CD4-positive, alpha-beta T cell treated with Interleukin-2 at 100 ng/mL for 4 hours (primary cell): ENCODE measurements at places on chromosomes 7 and 10.

GRCh38 chr10:5835446-5836095 lies 22.3 kb upstream of the GDI2 start:
- no peak for DNase-seq

DNA sequence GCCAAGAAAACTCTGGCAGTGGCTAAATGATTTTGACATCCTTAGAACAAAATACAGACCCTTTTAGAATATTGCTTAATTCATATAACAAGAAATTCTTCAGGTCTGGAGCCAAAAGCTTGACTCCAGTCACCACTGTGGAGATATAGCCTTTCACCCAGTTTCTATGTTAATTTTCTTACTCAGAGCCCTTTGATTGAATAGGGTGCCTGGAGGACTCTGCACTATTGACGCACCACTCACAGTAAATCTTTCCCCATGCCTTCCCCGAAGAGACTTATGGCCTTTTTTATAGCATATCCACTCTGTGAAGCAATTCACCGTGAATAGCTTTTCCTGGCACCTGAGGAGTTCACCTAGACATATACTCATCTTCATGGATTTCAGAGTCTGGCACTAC lies 613.8 kb downstream of the ZWINT start:
- no peak for DNase-seq

DNA sequence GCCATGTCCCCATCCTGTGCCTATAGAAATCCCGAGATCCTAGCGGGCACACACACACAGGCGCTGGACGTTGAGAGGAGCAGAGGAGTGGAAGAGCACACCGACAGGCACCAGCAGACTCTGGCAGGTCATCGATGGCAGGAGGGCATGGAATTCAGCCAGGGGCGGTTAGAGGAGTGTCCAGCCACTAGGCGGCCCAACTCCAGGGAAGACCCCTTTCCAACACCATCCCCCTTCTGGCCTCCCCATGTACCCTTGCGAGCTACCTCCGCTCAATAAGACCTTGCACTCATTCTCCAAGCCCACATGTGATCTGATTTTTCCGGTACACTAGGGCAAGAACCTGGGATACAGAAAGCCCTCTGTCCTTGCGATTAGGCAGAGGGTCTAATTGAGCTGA lies 356.0 kb upstream of the DPP6 start:
- DNase-seq, result no peak

- no peak for DNase-seq
These were observed 12.0 kb upstream of the AOAH start for GRCh38 chr7:36736090-36736898.

DNA sequence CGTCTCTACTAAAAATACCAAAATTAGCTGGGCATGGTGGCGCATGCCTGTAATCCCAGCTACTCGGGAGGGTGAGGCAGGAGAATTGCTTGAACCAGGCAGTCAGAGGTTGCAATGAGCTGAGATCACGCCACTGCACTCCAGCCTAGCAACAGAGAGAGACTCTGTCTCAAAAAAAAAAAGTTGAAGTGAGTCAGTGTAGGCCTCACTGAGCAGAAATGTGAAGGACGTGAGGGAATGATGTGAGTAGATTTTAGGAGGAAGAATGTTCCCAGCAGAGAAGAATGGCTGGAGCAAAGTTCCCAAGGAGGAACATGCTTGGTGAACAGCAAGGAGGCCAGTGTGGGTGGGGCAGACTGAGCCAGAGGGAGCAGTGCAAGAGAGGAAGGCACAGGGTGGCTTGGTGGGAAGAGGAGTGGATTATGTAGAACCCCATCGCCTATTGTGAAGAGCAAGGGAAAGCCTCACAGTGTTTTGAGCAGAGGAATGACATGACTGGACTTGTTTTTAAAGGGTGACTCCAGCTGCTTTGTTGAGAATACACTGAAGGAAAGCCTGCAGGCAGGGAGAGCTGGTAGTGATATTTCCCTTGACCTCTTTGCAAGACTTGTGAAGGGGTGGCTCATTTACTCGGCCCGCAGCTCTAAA lies 708.7 kb downstream of the SUGCT start:
- DNase-seq, result no peak

DNA sequence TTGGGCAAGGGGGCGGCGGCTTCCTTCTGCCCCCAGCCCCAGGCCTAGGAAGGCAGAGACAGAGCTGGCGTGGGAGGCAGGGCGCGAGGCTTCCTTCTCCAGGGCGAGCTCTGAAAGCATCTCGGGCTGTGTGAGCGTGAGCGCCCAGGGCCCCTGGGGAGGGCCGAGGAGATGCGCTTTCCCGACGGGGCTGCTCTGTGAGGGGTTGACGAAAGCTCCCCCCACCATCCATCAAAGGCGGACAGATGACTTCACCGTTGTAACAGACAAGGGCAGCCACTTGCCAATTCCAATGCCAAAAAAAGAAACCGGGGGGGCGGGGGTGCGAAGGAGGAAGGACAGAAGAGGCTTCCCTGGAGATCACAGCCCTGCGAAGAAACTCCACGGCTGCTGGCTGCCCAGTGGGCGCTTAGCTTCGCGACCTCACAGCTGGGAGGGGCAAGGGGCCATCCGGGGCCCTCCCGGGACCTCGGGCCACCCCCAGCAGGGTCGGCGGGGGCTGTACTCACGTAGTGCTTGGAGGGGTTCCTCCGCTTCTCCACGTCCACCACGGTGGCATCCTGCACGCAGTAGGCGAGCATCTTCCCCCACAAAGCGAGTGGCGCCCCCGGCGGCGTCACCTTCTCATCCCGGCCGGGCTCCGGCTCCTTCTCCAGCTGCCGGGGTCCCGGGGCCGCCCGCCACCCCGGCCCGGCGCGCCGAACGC lies 537 bp downstream of the SH3PXD2A start:
- DNase-seq, result no peak

- DNase-seq, result no peak
These were observed 64.4 kb upstream of the EBF3 start for GRCh38 chr10:130028465-130028819.

DNA sequence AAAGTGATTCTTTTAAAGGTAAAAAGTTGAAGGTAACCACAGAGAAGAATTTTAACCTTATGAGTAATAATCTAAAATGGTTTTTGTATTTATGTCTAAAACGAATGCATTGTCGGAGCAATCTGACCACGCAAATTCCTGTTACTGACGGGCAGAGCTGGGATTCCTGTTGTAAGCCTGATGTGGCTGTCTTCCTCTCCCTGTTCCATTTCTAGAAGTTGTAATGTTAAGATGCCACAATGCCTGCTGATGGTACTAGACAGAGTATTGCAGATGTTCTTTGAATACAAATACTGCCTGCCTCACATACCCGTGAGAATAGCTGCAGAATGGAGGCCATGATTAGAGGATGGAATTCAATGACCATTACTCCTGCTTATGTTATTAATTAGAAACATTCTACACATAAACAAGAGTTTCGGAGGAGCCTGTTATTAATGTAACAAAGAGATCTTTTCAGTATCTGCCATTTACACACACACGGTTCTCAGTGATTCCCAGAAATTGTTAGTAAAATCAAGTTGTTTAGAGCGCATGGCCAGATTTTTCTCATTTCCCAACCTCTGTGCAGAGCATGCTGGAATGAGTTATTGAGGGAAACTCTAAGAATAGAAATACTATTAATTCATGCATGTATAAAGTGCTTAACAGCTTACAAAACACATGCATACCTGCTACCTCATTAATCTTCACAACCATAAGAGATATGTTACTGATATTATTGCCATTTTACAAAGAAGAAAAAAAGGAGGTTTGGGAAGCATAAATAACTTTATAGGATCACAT lies 196.8 kb downstream of the PTN start:
- DNase-seq, result no peak

- DNase-seq, result no peak
These were observed 16.6 kb upstream of the GNA12 start for GRCh38 chr7:2860627-2861133.

- DNase-seq, result no peak
These were observed 847.3 kb downstream of the NRG3 start for GRCh38 chr10:82722273-82722672.

- DNase-seq, result no peak
These were observed 254.7 kb upstream of the NFE2L3 start for GRCh38 chr7:25897261-25897782.

- DNase-seq, result no peak
These were observed 63.8 kb downstream of the FAM241B start for GRCh38 chr10:69693886-69694285.

DNA sequence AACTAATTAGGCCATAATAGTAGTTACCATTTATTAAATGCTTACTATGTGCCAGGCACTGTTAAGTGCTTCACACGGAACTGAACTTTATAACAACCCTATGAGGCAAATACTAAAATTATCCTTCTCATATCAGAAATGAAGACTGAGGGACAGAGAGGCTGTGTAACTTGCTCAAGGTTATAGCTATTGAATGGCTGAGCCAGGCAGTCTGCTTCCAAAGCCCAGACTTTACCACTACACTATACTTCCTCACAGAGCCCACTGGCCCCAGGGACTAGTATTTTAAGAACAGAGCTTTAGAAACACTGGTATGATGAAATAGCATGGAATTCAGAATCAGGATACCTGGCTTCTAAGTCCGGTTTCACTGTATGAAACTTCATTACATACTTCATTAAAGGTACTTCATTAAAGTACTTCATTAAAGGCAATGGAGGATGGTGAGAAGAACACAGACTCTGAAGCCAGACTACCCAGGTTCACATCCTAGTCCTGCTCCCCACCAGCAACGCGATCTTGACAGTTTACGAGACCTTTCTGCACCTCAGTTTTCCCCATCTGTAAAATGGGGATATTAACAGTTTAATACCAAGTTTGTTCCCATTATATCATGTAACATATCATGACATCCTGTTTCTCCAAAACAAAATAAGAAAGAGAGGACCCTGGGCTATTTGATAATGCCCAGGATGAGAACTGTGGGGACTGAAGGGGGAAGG lies 19.6 kb downstream of the ANXA11 start:
- DNase-seq, result no peak

- no peak for DNase-seq
These were observed 52.9 kb downstream of the C10orf67 start for GRCh38 chr10:23291551-23292334.

DNA sequence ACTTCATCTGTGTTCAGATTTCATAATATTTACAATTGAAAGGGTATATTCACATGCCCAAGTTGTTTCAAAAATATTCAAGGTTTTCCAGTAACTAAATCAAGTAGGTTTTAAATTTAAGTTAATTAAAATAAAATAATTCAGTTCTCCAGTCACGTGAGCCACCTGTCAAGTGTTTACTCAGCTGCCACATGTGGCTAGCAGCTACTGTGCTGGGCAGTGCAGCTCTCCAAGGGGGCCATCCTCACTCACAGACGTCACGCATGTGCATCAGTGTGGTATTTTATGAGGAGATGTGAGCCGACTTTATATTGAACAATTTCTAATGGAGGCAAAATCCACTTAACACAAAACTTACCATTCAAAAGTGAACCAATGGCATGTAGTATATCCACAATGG lies 69.7 kb upstream of the CAMK2B start:
- DNase-seq, result no peak

GRCh38 chr10:99984211-99985034 lies 25.3 kb downstream of the DNMBP start:
- DNase-seq, result no peak

GRCh38 chr10:133379801-133380666 lies 972 bp downstream of the PAOX start:
- DNase-seq, result no peak

DNA sequence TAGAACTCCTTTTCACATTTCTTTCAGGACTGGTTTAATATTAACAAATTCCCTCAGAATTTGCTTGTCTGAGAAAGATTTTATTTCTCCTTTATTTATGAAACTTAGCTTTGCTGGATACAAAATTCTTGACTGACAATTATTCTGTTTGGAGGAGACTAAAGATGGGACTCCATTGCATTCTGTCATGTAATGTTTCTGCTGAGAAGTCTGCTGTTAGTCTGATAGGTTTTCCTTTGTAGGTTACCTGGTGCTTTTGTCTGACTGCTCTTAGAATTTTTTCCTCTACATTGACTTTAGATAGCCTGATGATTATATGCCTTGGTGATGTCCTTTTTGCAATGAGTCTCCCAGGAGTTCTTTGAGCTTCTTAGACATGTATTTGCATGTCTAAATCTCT lies 23.4 kb downstream of the CLRN3 start:
- no peak for DNase-seq

GRCh38 chr10:132065491-132066105 lies at the start of gene JAKMIP3:
JAKMIP3 (plus strand) TSS chr10:132065946; CDS start chr10:132104809, 38,863 bp downstream.
- DNase-seq, result no peak

GRCh38 chr7:129238546-129238945 lies 13.7 kb downstream of the AHCYL2 start:
- no peak for DNase-seq

DNA sequence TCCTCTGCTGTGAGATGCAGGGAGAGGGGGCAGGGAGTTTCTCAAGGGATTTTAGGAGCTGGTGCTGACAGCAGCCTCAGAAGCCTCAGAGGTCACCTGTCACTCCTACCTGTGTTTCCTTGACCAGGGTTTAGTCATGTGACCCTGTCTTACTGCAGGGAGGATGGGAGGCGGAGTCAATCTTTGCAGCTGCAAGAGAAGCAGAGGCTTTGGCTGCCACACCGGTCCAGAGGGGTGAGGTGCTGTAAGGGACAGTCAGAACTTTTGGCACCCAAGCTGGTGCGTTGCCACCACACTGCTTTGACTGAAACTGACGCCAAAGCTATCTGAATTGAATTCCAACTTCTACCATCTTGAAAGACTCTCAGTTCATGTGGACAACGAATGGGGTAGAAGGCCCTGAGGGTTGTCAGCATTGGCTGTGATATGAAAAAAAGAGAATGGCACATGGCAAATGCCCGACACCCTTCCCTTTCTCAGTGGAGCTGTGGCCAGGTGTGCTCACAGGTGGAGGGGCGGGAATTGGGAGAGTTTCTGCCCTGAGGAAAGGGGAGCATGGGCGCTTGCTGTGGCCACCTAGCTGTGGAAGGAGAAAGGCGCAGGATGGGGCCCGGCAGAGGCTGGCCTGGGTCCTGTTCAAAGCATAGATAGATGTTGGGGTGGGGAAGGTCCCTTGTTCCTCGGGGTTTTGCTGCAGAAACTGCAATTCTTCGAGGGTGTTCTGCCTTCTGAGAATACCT lies 69.3 kb downstream of the ARHGAP22 start:
- no peak for DNase-seq

DNA sequence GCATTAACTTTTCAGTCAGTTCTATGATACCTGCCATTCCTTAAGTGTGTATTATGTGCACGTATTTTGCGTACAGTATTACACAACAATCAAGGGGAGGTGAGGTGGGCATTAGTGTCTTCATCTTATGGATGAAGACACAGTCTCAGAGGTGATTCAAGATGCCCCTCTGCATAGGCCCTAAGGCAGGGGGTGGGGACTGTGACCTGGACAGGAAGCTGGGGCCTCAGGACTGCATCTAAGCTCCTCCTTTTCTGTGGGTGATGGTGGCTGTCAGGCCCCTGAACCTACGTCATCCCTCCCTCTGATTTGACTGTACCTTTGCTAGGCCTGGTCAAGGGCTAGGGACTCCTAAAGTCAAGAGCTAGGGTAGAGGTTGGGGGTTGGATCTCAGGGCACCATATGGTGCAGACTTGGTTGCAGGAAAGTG lies 38.9 kb downstream of the HK1 start:
- DNase-seq, result no peak
